ENCODE measurements at places on chromosomes 1 and 21. TPM values are rescaled to one million over a fixed set of nuclear protein-coding genes. Genes with fewer than 3 reads are reported as not detected.

FAM110D gene
- 11.8 TPM for total RNA-seq

SPRR2A gene
- total RNA-seq = 0.67 TPM

ECM1 gene
- 19.7 TPM for total RNA-seq

NOL9 gene
- total RNA-seq = 26.0 TPM

TDRD5 gene
- total RNA-seq = not detected

COP1 gene
- total RNA-seq = 43.7 TPM

LCE1A gene
- not detected for total RNA-seq

COL8A2 gene
- total RNA-seq = 47.3 TPM

GNG4 gene
- total RNA-seq = 4.0 TPM

FMO1 gene
- total RNA-seq = 10.2 TPM

GRHL3 gene
- not detected for total RNA-seq

ARL8A gene
- total RNA-seq = 112 TPM

GSTM5 gene
- total RNA-seq = 41.6 TPM

ALG14 gene
- 5.6 TPM for total RNA-seq

KIF26B gene
- 0.45 TPM for total RNA-seq

PLPPR4 gene
- 6.6 TPM for total RNA-seq

OR2L5 gene
- not detected for total RNA-seq

CD52 gene
- total RNA-seq = 13.2 TPM

ILDR2 gene
- total RNA-seq = 6.7 TPM

GJA9 gene
- total RNA-seq = not detected

RORC gene
- total RNA-seq = 0.45 TPM

BGLAP gene
- total RNA-seq = 5.1 TPM

ATP1A4 gene
- total RNA-seq = 1.2 TPM

IFI44L gene
- 20.2 TPM for total RNA-seq

FAM3B gene
- 0.80 TPM for total RNA-seq

RGS13 gene
- total RNA-seq = 0.22 TPM

GUCA2B gene
- not detected for total RNA-seq

ACP6 gene
- 17.6 TPM for total RNA-seq

C4BPB gene
- total RNA-seq = 1.8 TPM

MR1 gene
- total RNA-seq = 17.0 TPM

BTBD19 gene
- total RNA-seq = 35.0 TPM

GBP6 gene
- total RNA-seq = not detected

SAMSN1 gene
- total RNA-seq = 10.8 TPM

TMEM61 gene
- total RNA-seq = not detected

AGT gene
- total RNA-seq = 13.0 TPM

ADGRL4 gene
- total RNA-seq = 50.1 TPM

SERPINC1 gene
- not detected for total RNA-seq

CD1B gene
- total RNA-seq = not detected

VCAM1 gene
- 36.2 TPM for total RNA-seq

TACSTD2 gene
- total RNA-seq = 5.0 TPM

SH2D5 gene
- not detected for total RNA-seq

TRNP1 gene
- total RNA-seq = 22.7 TPM

MYOC gene
- total RNA-seq = 117 TPM

Data from sciatic nerve (tissue), 2 donors.